ENCODE measurements at places on chromosomes 16 and 17. TPM values are rescaled to one million over a fixed set of nuclear protein-coding genes. Genes with fewer than 3 reads are reported as not detected.

DNA sequence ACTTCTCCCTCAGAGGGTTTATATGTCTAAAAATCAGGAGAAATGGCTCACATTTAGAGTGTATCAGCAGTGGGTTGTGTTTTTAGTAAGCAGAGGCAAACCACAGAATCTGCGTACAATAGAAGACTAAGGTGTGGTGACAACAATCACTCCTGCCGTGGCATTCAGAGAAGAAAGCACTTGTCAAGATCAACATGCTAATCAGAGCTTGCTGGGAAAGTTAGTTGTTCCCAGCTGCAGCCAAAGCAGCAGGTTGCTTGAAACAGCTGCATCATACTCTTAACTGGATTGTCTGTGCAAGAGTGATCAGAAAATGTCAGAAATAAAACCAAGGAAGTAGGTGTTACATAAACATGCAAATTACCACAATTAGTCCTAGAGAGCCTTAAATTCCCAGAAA lies 616.4 kb downstream of the CDH8 start:
- DNase-seq, result no peak

DNA sequence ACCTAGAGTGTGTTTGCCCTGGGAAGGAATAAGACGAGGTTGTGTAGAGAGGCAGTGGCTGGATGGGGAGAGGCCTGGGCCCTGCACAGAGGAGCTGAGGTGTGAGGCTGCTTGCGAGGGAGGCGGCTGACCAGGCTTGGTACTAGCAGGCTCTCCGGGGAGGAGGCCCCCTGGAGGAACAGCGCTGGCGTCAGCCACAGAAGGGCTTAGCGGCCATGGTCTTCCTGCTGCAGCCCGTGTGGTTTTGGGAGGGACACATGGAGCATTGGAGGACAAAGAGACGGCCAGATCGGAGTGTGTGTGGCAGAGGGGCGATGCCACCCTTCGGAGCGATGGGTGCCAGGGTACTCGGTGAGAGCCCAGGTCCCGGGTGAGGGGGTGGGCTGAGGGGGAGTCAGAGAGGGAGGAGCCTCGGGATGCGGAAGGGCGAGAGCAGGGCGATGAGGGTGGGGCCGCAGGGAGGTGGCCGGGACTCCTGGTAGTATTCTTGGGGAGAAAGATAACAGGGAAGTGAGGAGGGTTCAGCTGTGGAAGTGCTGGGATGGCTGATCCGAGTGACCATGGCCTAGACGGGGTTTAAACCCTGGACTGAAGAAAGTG lies 8.3 kb downstream of the BANP start:
- DNase-seq, result no peak

GRCh38 chr16:14111713-14112538 lies 40.8 kb downstream of the MRTFB start:
- no peak for DNase-seq

- peak; percentile 52 for DNase-seq
Measured at GRCh38 chr16:75288181-75288580, 36.8 kb upstream of the BCAR1 start.

DNA sequence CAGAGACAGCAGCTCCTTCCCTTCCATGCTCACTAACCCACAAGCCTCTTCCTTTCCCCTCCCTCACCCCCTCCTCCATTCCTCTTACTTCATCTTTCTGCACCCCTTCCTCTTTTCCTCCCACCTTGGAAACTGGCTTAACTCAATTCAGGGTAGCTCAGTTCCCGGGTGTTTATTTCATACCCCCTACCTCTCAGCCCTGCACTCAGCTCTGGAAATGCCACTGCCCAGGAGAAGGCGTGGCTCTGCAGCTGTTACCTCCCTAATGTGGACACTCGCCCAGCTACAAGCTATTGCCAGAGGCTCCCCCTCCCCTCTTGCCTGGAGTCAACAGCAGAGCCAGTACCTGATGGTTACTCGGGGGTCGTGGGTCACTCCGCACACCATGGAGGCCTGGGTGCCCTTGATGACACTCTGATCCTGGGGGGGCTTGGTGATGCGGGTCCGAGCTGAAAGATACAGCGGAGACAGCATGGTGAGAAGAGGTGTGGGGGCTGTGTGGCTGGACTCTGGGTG lies 118.4 kb upstream of the CDC42EP4 start:
- DNase-seq, result no peak

- DNase-seq, result no peak
Measured at GRCh38 chr16:16075488-16076422, 126.3 kb downstream of the ABCC1 start.

GRCh38 chr16:25893332-25893731 lies 201.6 kb downstream of the HS3ST4 start:
- no peak for DNase-seq

DNA sequence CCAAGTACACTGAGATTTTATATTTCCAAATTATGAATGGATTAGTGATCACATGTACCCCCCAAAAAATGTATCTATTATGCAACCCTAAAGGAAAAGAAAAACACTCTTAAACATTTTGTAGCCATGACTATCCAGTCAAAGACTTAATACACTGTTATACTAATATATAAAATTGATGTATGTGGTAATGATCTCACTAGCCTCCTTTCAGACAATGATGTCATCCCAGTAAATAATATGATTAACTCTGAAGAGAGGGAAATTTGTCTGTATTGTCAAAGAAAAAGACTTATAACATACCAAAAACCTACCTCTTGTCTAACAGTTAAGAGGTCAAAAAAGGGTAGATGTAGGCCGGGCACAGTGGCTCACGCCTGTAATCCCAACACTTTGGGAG lies 80.7 kb downstream of the USP32 start:
- DNase-seq, result no peak

The CYBC1 gene
- 56.7 TPM for total RNA-seq

The PYCARD gene
- total RNA-seq, result not detected

The OR4D1 gene
- not detected for total RNA-seq

The LRRC37A gene
- total RNA-seq, result not detected

The NACA2 gene
- not detected for total RNA-seq

The CCDC78 gene
- 4.0 TPM for total RNA-seq
